ENCODE measurements at places on chromosomes 5 and 9.

GRCh38 chr9:91222457-91222856, 139.3 kb downstream of the AUH start:
- no peak for DNase-seq

- DNase-seq: peak; percentile 15
Observed at GRCh38 chr9:131429121-131430012, 35.5 kb downstream of the PRRC2B start.

DNA sequence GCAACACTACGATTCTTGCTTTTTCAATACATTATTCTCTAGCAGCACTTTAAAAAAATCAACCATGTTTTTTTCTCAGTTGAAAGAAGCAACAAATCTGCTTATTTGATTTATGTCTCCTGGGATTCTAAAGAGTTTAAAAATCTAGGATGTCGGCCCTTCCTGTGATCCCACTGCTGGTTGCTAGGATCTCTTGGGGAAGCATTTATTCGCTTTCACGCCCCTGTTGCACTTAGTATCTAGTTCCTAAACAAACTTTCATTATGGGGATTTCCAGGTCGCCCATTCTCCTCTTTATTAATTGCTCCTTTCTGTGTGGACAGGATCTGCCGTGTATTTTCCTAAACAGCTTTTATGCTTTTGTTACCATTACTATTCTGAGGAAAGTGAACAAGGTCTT, 313.5 kb downstream of the AGTPBP1 start:
- DNase-seq: no peak

- no peak for DNase-seq
Observed at GRCh38 chr9:132947756-132948155, 3.3 kb upstream of the TSC1 start.

All from fibroblast of gingiva (primary cell).